ENCODE measurements at places on chromosomes 4 and X. TPM values are rescaled to one million over a fixed set of nuclear protein-coding genes. Genes with fewer than 3 reads are reported as not detected.

DNA sequence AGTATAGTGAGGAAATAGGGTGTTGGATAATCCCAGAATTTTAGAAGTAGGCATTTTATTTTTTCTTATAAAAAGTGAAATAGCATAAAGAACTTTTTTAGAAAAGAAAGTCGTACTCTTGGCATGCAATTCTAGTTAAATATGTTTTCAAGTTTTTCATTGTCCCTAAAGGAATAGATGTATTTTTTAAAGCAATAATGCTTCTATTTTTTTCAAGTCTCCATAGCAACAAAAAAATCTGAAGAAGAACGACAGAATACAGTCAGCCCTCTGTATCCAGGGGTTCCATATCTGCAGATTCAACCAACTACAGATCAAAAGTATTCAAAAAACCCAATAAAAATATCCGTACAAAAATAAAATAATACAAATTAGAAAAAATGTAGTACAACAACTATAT, 538.2 kb downstream of the GLUD2 start:
- no peak for DNase-seq

DNA sequence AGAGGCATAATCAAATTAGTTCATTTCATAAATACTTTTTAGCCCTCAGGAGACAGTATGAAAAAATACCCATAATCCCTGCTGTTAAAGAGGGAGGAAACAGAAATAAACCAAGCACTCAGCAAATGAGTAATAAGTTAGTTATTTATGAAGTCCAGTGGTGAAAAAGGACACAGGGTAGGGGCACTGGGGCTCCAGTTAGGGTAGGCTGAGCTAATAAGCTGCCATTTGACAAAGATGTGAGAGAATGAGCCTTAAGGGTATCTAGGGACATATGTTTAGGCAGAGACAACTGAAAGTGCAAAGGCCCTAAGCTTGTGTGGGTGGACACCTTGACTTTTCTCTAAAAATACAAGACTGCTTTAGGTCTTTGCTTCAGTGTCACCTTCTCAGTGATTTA, 94.4 kb downstream of the IL15 start:
- DNase-seq = no peak

The SPANXN4 gene
- 9.7 TPM for polyA plus RNA-seq

DNA sequence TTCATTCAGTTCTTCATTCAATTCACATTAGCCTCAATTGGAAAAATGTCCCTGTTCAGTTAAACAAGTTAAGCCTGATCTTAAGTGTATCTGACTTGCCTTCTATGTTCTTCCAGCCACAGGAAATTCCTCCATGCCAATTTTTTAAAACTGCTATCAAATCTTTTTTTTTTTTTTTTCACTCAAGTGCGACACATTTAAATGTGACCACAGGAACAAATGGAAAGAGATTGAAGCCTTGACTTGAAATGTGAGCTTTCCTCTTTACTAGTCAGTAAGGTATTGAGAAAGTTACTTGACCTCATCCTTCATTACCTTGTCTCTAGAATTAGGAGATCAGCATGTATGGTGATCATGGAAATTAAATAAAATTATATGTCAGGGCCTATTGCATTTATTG, 165.1 kb downstream of the SLIT2 start:
- DNase-seq = no peak

DNA sequence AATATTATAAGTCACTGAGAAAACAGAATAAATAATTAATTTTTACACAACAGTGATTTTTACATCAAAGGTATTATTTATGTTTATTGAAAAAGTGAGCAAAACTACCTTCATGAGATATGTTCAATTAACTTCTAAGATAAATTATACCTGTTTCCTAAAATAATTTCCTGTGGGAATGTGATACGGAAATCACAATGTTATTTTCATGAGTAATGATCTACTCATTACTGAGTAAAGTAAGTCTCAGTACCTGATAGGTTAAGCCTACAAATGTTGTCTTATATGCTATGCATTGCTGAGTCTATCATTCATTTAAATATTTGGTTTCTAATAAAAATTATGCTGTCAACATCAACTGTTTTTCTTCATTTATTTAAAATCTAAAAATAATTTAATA, 324.0 kb downstream of the STPG2 start:
- DNase-seq = no peak

- no peak for DNase-seq
These were observed 19.3 kb upstream of the MAGED1 start for GRCh38 chrX:51874123-51874522.

DNA sequence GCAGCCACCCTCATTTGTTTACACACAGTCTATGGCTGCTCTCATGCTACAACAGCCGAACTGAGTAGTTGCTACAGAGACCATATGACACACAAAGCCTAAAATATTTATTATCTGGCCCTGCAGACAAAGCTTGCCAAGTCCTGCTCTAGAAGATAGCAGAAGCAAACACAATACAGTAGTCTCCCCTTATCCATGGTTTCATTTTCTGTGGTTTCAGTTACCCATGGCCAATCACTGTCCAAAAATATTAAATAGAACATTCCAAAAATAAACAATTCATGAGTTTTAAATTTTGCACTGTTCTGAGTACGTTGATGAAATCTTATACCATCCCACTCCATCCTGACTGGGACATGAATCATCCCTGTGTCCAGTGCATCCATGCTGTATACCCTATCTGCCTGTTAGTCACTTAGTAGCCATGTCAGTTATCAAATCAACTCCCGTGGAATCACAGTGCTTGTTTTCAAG, 40.2 kb upstream of the ZNF81 start:
- DNase-seq = peak; percentile 13

The NUDT11 gene
- 78.7 TPM for polyA plus RNA-seq

GRCh38 chrX:20500949-20501348, 234.2 kb upstream of the RPS6KA3 start:
- DNase-seq = no peak

- no peak for DNase-seq
These were observed 43.1 kb upstream of the FREM3 start for GRCh38 chr4:143743591-143743990.

The CTAG2 gene
- polyA plus RNA-seq = 8.4 TPM

The LANCL3 gene
- 0.67 TPM for polyA plus RNA-seq

DNA sequence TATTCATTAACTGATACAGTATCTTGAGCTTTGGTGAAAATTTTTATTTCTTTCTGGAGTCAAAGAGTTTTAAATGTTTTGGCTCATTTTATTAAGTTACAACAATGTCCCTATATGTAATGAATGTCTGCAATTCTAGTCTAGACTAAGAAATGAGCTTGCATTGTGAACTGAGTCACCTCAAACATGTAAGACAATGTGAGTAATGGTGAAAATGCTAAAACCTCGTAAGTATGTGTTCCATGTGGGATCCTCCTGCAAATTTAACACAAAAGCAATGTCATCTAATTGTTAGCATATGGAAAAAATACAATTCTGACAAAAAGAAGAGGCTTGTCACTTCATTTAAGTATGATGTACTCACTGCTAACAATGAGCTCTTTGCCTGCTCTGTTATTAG, 480.5 kb upstream of the FSTL5 start:
- no peak for DNase-seq

DNA sequence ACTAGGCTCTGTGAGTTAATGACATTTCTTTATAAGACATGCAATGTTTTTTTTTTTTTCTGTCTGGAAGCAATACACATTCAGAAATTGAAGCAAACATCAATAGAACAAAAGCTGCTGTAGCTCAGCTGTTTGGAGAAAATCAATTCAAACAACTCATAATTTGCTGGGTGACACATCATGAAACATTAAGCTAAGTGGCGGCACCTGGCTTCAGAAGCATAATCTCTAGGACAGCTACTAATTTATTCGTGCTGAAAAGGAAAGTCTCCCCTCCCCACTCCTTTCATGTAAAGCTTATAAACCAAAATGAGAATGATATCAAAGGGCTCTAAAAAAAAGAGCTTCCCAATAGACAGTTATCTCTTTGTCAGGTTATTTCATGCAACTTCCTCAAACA, 73.9 kb downstream of the LUZP4 start:
- DNase-seq = no peak

GRCh38 chrX:40863671-40864070, 128.3 kb upstream of the MED14 start:
- DNase-seq = no peak

The KLKB1 gene
- polyA plus RNA-seq = 2.7 TPM

- DNase-seq = no peak
These were observed 119.1 kb upstream of the CPEB2 start for GRCh38 chr4:14883166-14883565.

DNA sequence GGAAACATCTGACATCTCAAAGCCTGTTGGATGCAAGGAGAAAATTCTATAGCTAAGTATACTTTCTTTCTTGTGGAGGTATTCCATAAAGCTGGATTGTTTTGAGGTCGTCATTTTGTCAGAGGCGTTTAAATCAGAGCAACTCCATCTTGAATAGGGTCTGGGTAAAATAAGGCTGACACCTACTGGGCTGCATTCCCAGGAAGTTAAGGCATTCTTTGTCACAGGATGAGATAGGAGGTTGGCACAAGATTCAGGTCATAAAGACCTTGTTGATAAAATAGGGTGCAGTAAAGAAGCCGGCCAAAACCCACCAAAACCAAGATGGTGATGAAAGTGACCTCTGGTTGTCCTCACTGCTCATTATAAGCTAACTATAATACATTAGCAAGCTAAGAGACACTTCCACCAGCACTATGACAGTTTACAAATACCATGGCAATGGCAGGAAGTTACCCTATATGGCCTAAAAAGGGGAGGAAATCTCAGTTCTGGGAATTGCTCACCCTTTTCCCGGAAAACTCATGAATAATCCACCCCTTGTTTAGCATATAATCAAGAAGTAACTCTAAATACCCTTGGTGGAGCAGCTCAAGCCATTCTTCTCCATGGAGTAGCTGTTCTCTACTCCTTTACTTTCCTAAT, 11.9 kb downstream of the HSD17B13 start:
- no peak for DNase-seq

DNA sequence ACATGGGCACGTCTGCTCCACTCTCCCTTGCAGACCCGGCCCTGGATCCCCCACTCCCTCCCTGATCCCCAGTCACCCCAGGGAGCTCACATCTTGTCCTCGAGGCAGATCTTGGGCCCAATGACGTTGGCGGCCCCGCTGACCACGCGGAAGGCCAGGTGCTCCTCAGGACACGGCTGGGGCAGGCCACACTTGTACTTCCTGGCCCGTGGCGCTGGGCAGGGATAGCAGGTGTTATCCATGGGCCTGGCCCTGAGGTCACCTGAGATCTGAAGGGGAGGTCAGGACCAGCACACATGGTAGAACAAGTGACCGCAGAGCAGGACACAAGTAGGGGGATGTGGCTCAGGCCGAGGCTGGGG, 7.7 kb downstream of the FAM3A start:
- no peak for DNase-seq

The IL3RA gene
- polyA plus RNA-seq = 3.4 TPM

DNA sequence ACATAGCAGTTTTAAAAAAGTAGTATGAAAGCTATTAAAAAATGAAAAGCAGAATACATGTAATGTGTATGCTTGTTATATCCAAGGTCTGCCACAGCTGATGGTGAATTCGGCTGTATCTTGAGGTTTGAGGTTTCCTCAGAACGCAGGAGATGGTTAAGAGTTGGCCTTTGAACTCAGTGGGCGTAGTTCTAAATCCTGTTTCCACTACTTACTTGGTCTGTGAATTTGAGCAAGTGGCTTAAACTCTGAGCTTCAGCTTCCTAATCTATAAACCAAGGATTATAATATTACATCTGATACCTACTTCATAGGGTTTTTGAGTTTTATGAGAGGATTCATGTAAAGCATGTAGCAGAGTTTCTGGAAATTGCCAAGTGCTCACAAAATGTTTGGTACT, 125.2 kb downstream of the STIM2 start:
- DNase-seq = no peak

Measured in testis (tissue), 5 donors.